ENCODE measurements at places on chromosomes 3 and 15. TPM values are rescaled to one million over a fixed set of nuclear protein-coding genes. Genes with fewer than 3 reads are reported as not detected.

Gene TMCO5A
- not detected for total RNA-seq

Gene GOLGA8G
- total RNA-seq, result not detected

Gene LARP6
- total RNA-seq, result 21.6 TPM

Gene TMPRSS7
- total RNA-seq, result not detected

Gene IMP3
- total RNA-seq, result 33.6 TPM

Gene RHCG
- total RNA-seq, result not detected

Gene PAQR9
- 2.5 TPM for total RNA-seq

Gene SHC4
- total RNA-seq, result 4.4 TPM

Gene FOXB1
- not detected for total RNA-seq

DNA sequence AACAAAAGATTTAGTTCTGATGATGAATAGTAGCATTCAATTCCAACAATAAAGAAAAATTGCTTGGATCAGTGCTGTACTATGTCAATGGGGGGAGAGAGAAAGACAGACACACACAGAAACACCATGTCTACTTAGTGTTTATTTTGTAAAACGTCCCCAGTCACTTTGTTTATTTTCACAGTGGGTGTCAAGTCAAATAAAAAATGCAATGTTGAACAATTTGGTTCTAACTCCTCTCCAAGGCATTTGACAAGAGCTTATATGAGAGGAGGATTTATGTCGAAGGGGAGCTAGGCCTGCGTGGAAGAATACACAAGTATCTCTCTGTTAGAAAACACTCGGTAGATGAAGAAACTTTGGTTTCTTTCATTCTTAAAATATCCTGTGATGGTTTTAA lies 201.7 kb upstream of the SLC2A2 start:
- DNase-seq, result no peak

GRCh38 chr3:181935915-181936314 lies 224.2 kb downstream of the SOX2 start:
- no peak for DNase-seq

- DNase-seq, result no peak
These were observed 35.3 kb upstream of the BNC1 start for GRCh38 chr15:83319771-83320170.

- DNase-seq, result no peak
These were observed 66.0 kb upstream of the CMSS1 start for GRCh38 chr3:99751649-99752048.

GRCh38 chr3:54844211-54844610 lies 83.6 kb downstream of the LRTM1 start:
- no peak for DNase-seq

DNA sequence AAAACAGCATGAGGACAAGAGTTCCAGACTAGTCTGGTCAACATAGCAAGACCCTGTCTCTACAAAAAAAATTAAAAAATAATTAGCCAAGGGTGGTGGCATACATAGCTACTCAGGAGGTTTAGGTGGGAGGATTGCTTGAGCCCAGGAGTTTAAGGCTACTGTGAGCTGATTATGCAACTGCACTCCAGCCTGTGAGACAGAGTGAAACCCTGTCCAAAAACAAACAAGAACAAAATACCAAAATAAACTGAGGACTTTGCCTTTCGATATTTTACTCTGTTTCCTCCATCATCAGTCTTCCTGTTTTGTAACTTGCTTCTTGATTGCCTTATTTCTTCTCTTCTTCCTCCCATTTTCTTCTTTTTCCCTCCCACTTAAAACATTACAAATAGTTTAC lies 504.4 kb downstream of the ROBO1 start:
- DNase-seq, result no peak

- DNase-seq, result no peak
These were observed 129.2 kb upstream of the DPH6 start for GRCh38 chr15:35674873-35675781.

DNA sequence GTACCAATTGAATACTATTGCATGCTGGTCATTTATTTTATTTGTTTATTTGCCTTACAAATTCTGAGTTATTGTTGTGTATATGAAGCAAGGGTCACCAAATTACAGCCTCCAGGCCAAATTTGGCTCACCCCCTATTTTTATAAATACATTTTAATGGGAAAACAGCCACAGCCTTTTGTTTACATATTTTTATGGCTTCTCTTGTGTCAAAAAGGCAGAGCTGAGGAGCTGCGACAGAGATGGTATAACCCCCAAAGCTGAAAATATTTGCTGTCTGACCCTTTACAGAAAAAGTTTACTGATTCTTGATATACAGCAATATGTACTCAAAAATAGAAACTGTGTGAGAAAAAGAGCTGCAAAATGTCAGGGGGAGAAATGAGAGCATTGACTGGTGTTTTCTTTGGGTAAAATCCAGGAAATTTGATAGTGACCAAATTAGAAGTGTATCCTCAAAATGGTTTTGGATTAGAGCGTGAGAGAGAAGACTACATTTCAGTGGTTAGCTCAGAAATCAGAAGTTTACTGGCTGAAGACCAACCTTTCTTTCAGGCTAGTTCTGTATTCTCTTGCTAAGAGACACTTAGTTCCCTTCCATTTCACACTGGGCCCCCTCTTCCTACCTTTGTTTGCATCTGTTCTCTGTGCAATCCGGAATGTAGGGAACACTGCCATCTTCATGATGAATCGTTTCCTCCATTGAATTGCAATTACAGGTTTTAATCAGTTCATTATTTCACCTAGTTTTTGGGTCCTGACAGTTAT lies 757.8 kb downstream of the AGBL1 start:
- DNase-seq, result no peak

- no peak for DNase-seq
These were observed 716.9 kb downstream of the AGBL1 start for GRCh38 chr15:86796521-86796920.

DNA sequence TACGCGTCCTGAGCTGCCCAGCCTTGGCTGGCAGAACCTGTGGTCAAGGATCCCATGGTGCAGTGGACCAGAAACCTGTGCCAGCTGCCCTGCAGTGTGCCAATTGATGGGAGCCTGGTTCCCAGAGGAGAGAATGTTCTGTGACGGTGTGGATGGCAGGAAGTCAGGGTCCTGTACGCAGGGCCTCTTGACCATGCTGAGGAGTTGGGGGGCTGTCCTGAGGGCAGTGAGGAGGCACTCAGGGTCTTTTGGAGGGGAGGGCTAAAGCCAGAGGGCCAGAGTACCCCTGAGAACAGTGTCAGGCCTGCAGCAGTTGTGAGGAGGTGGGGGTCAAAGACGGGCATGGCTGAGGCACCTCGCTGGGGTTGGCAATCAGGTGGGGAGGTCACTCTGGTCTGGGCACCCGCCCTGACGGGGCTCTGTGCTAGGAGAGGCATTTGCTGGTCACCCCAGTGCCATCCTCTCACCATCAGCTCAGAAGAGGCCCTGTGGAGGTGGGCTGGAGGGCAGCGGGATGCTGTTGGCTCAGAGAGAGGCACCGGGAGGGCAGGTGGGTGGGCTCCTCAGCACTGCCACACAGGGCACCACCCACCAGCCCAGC lies 61.0 kb downstream of the SCN5A start:
- no peak for DNase-seq

DNA sequence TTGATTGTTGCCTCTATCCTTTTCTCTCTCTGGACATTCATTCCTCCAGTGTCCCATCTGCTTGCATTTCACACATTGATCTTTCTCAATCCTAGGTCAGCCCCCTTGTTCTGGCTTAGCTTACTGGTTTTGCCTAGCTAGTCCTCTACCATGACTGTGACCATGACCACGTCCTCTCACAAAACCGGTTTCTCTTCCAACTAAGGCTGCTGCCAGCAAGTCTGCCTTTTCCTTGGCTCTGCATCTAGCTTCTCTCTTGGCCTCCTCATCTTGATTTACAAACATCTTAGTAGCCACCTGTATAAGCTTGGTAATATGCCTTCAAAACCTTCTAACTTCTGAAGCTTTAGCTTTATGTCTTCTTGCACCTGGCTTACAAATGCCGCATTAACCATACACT lies 167.2 kb downstream of the STXBP5L start:
- no peak for DNase-seq

DNA sequence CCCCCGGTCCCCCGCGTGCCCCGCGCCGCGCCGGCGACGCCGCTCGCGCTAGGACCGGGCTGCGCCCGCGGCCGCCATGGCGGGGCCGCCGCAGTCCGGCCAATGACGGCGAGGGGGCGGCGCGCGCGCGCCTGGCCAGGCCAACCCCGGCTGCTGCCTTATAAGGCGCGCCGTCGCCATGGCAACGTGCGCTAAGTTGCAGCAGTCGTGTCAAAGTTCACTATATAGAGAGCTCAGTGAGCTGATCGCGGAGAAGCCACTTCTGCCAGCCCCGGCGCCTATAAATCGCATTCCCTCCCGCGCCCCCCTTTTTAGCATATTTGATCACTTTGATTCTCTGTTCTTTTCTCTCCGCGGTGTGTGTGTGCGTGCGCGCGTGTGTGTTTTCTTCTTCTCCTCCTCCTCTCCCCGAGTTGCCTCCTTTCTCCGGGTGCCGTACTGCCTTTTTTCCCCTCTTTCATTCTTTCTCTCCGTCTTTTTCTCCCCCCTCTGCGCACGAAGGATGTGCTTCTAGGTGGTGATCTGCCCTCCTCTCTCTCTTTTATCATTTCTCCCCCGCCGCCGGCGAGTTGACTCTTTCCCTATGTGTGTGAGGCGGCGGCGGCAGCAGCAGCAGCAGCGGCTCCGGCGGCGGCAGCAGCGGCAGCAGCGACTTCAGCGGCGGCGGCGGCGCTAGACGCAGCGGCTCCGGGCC lies at the start of gene NR2F2:
Gene NR2F2, plus strand, starts transcription at position 251 of the 694 bp plus-strand sequence. CDS start 1,406 bp downstream, outside the sequence.
- peak; percentile 91 for DNase-seq
